Osteoblast (primary cell): ENCODE measurements at places on chromosomes 4 and X.

DNA sequence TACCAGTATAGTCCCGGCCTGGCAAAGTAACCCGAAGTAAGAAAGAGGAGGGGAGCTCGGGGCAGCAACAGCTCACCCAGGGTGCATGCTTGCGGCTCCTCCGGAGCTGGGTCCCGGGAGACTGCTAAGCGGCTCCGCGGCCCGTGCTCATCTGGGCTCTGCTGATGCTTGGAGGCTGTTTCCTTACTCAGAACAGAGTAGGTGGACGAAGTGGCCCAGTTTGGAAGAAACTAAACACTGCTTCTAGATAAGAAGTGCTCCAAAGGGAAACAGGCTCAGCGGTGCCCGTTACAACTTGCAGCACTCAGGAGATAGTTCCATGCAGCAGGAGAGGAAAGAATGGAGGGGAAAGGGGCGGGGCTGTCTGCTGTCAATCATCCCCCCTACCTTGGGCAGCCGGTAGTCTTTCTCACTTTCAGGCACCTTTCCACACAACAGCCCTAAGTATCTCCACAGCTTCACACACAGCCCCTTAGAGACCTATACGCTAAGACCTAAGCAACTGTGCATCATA is at the start of gene COL4A6:
COL4A6 (minus strand) TSS at position 313 of the 514 bp plus-strand sequence; CDS start at position 87, 226 bp downstream.
- no peak for DNase-seq

- DNase-seq, result no peak
These were observed 164.7 kb downstream of the PCDH18 start for GRCh38 chr4:137367620-137368019.

DNA sequence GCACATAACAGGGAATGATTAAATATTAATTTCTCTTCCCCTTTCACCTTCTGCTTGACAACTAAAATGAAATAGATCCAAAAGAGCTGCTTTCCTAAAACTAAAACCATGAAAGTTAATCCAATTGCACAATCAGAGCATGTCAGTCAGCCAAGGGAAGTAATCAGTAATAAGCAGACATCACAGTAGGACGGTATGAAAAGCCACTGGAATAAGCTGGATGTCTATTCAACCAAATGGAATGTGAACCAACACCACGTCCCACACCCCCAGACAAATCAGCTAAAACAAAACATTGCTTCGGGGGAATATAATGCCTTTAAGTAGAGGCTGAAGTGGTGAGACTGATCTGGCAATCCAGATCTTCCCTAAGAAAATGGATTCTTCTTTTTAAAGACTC is 859.4 kb upstream of the FTHL17 start:
- peak; percentile 31 for DNase-seq

DNA sequence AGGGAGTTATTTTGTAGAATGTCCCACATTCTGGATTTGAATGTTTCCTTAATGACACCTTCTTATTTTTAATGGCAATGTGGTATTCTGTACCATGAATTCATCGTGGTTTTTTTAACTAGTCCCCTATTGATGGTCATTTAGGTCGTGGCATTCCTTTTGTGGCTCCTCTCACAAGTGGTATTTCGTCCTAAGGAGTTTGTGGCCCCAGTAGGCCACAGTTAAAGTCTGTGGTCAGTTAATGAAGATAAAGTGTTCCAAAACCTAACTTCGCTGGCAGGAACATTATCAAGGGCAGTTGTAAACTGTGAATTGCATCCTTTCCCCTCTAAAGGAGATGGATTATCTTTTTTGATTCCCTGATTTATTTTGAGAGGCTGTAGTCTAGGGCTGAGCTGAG is 133.2 kb downstream of the TMEM164 start:
- DNase-seq, result no peak

- DNase-seq, result no peak
These were observed 377.0 kb downstream of the PDGFC start for GRCh38 chr4:156594624-156595023.

- no peak for DNase-seq
These were observed 98.2 kb downstream of the SLC39A8 start for GRCh38 chr4:102247041-102247440.

GRCh38 chr4:156538651-156539257 is 432.8 kb downstream of the PDGFC start:
- no peak for DNase-seq

DNA sequence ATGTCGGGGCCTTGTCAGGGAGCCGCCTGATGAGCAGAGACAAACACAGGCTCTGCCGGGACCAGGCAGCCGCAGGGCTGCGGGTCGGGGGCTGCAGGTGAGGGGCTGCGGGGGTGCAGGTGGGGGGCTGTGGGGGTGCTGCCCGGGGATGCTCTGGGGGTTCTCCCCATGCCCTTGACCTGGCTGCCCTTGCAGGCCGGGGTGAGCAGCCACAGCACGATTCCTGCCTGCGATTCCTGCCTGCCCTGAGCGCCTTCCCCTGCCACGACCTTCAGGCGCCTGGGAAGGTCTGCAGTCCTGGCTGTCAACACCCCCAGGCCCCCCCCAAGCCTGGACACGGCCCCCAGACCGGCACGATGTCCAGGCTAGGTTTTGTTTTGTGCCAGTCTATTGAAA is 106.3 kb downstream of the FAM53A start:
- peak; percentile 85 for DNase-seq

DNA sequence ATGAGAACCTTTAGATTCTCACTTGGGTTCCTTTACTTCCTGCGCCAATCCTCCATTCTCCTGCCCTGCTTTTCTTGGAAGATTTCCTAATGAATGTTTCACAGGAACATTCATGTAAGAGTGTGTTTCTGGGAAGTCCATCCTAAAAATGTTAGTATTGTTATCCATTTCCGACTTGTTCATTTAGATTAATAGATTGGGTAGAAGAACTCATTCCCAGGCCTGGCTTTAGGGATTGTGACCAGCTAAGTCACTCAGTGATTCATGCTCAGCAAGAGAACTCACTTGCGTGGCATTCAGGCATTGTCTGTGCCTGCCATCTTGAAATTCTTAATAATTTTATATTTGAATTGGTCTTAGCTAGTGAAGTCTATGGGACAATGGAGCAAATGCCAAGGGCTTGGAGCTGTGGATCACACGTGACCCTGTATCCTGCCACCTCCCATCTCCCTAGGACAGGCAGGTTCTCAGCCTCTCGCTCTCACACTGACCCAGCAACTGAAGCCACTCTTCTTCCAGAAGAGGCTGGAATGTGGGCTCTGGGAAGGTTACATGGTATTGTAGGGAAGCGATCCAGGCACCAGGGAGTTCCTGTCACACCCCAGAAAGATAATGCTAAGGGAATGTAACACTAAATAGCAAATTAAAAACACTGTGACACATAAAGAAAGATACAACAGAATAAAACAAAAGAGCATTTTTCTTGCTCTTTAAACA is 562.1 kb downstream of the TMA16 start:
- no peak for DNase-seq

- no peak for DNase-seq
These were observed 3.0 kb downstream of the MID1 start for GRCh38 chrX:10617186-10617998.

DNA sequence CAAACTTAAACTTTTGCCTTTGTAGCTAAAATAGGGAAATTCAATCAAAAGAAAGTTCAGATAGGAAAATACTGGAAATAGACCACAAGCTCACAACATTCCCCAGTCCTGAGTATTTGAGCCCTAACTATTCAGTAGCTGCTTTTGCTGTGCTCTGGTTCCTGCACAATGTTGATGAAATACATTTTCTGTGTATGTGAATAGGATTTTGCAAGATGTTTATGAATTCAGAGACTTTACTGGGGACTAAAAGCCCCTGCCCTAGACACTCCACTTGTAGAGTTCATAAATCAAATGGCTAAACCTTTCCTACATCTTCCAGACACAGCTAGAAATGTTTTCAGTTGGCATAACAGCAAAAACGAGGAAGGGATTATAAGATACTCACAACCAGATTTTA is 105.9 kb downstream of the FBXO8 start:
- no peak for DNase-seq

DNA sequence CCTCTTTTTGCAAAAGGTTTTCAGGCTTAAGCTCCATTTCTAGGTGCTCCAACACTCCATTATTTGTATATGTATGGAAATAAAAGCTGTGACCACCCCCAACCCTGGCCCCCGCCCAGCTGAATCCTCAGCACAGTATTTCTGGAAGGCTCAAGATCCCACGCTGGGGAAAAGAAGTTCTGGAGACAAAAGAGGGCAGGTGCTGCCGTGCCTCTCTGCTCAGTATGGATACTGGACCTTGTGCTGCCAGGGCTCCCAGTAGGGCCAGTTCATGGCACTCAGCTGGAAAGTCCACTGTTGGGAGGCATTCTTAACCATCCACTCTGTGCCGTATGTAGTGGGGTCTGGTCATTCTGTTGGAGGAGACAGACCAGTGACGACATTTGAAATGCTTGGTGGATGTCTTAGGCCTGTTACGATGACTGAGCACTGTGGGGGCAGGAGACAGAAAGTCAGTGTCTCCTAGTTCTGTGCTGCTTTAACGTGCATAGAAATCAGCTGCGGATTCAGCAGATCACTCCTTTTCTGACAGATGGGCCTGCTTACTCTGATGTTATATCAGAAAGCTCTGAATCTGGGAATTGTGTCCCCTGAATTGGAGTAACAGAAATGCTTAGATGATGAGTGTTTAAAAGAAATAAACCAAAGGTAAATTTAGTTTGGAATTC is 48.4 kb upstream of the MSANTD1 start:
- DNase-seq, result peak; percentile 53

DNA sequence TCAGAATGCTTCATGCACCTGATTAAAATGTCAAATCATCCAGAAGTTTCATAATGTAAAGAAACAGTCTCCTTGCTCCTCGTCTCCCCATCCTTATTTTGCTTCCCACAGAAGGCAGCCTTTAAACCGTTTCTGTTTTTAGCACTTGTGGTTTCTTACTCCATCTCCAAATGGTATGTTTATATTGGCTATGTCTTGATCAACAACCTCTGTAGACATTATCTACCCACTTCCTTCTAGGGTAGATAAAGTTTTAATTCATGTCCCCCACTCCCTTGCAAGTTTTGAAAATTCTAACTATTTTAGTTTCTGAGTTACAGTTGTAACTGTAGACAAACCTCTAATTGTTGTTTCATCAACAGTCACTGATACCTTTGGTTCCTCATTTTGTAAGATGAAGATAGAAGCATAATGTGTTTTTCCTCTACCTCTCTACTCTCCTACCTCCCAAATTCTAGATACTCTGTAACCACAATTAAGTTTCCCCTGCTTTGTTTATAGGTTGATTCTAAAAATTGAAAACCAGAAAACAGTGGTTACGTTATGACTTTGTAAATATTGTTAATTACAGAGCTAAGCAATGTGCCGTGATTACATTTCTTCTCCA is 291.7 kb upstream of the GATB start:
- no peak for DNase-seq

- DNase-seq, result peak; percentile 37
These were observed 424.5 kb upstream of the CTSO start for GRCh38 chr4:156378033-156378665.

GRCh38 chrX:1323315-1323714 is 13.3 kb upstream of the IL3RA start:
- no peak for DNase-seq

GRCh38 chr4:6375620-6376295 is 96.7 kb downstream of the PPP2R2C start:
- peak; percentile 75 for DNase-seq

- DNase-seq, result no peak
These were observed 244.9 kb downstream of the FRMPD4 start for GRCh38 chrX:12383196-12383595.

DNA sequence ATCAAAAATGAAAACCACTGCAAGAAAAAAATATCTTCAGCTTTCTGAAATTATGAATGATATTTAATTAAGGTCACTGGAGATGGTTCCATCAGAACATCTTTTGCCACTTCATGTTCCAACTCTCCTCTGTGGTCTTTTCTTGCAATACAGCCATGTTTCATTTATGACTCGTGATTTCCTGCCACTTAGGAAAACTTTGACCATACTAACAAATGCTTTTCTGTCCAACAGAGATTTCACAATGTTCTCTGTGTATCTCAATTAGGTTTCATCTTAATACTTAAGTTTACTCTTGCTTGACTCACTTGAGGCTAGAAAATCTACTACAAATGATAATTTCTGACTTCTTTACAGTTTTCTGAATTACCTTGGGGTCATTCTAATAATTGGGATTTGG is 330.9 kb downstream of the CXXC4 start:
- DNase-seq, result no peak
